ENCODE measurements at places on chromosomes 12 and 14. TPM values are rescaled to one million over a fixed set of nuclear protein-coding genes. Genes with fewer than 3 reads are reported as not detected.

- DNase-seq: peak; percentile 67
Observed at GRCh38 chr12:109871668-109872314, 8.6 kb downstream of the GLTP start.

DNA sequence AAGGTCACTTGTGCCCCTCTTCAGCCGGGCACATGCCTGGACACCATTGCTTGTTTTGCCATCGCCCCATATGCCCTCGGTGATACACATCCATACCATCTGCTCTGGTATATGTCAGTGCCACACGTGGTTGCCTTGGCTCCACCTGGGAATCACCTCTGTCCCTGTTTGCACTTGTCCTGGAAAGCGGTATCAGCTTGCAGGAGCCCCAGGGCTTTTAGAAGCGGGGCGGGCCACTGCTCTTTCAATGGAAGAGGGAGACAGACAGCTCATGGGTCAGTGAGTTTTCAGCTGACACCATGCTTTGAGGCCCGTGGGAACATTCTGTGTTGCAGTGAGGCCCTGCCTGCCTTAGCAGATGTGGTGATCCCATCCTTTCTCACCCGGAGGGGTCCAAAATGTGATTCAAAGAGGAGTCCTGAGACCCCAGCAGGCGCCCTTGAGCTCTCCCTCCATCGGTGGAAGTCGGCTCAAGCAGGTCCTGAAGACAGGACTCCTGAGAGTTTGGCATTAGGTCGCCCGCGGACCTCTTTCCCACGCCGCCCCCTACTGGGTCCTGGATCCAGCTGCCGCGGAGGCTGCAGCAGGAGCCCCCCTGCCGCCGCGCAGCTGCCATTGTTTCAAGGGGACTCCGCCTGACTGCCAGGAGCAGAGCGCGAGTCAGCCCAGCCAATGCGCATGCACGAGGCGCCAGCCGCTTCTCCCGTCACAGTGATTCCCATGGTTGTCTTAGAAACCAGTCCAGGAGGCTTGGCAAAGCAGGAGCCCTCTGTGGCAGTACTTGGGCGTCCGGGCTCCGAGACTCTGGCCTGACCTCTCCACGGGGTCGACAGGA lies 773.2 kb upstream of the ALG10B start:
- no peak for DNase-seq

DNA sequence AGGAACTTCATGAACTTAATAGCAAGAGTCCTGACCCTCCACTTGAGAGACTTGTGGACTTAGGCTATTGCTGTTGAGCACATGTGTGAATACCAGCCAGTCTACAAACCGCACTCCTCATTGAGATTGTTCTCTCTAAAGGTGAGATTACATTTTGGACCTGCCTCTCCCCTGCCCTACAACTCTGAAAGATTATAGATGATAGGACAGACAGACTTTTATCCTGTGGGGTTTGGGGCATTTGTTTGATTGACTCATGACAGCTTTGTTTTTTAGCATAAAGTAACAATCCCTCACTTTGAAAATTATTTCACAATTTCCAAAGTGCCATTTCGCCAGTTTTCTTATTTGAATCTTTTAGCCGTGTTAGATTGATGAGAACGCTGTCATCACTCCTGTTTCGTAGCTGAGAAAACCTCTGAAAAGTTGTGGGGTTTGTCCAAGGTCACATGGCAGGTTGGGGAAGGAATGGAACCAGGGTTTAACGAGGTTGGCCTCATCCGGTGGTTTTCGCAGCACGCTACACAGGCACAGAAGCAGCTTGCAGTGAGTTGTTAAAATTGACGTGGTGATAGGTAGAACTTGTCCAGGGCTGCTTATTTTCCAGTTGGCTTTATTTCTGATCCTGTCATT lies 836 bp downstream of the EVL start:
- DNase-seq: no peak

- DNase-seq: peak; percentile 33
Observed at GRCh38 chr12:52871291-52872039, 22.7 kb upstream of the KRT78 start.

Gene STYK1
- polyA plus RNA-seq: 0.94 TPM
